ENCODE measurements at places on chromosomes 1 and 21.
A peak's percentile ranks its signal among the peaks of the same experiment; 100 is the strongest.

GRCh38 chr1:176931526-176931925, 233.0 kb downstream of the ASTN1 start:
- no peak for DNase-seq

GRCh38 chr1:55632906-55633305, 417.7 kb upstream of the USP24 start:
- DNase-seq: no peak

DNA sequence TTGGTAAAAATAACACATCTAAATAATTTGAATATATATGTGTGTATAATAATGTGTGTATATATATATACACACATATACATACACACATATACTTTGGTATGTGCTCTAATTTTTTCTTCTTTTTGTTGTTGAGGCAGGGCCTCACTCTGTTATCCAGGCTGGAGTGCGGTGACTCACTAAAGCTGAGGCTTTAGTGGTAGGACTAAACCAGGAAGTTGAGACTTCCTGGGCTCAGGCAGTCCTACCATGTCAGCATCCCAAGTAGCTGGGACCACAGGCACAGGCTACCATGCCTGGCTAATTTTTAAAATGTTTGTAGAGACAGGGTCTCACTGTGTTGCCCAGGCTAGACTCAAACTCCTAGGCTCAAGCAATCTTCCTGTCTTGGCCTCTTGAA, 46.7 kb upstream of the CXADR start:
- peak; percentile 28 for DNase-seq

DNA sequence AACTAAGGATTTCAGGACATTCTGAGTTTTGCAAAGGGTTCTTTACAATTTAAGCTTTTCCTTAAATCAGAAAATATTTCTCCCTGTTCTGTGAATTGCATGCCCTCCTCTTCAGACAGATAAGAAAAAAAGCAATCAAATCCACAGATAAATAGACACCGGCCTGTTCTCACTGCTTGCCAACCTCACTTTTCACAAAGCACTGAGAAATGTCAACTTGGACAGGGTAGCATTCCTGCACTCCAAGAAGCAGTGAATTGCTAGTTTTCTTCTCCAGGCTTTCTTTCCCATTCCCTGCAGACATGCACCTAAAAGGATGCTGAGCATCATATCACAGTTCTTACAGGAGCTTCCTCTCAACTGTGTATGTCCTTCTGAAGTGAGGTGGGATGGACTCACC, 226.0 kb downstream of the CHRM3 start:
- no peak for DNase-seq

DNA sequence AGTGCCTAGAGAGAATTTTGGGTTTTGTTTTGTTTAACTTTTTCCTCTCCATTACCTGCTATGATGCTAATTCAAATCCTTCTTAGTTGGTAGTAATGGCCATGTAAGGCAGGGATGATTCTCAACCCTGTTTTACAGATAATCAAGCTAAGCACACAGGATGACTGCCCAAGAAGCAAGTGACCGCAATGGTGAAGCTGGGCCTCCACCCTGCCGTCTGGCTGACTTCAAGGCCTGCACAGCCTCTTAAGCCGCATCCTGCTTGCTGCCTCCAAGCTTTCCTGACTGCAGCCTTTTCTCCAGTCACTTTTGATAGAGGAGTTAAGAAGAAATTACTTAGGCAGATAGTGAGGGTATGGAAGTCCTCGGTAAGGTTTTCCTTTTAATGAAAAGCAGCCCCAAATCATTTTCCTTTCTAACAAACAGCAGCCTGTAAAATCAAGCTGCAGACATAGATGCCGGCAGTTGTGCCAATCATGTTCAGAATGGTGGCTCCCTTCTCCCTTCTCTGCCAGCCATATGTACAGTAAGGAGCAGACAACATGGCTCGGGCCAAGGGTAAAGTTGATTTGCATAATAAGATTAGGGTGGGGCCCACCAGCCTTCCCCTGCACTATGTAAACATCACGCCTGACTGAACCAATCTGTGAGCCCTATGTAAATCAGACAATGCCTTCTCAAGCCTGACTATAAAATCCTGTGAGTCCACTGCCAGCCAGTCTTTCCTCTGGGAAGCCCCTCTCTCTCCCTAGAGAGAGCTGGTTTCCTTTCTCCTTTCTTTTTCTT, 8.8 kb upstream of the CTBS start:
- DNase-seq: no peak

- DNase-seq: no peak
Observed at GRCh38 chr1:176174108-176174507, 33.0 kb downstream of the COP1 start.

DNA sequence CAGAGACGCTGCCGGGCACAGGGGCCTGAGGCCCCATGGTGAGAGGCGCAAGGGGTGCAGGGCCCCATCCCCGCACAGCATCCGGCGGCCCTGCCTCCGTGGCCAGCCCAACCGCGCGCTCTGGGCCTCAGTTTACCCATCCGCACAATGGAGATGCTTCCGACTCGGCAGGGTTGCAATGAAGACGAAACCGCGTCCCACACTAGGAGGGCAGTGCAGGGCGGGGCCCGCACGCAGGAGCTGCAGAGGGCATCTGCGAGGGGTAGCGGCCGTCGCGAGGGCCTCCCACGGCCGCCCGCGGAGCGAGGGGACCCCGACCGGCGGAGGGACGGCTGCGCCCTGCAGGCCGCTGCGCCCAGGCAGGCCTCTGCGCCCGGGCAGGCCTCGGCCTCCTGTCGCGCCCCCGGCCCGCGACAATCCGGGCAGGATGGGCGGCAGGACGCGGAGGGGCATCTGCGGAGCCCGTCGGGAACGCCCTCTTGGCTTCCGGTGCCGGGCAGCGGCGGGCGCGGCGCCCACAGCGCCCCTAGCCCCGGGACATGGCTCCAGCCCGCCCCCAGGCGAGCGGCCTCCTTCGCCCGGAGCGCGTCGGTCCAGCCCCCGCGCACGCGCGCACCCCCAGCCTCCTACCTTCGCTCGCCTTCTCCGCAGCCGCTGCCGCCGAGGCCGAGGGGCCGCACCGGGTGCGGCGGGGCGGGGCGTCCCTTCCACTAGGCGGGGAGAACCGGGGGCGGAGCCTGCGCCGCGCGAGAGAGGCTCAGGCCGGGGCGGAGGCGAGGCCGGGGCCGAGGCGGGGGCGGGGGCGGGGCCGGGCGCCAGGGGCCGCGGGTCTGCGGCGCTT, 15.3 kb downstream of the RNU1-1 start:
- peak; percentile 44 for DNase-seq

DNA sequence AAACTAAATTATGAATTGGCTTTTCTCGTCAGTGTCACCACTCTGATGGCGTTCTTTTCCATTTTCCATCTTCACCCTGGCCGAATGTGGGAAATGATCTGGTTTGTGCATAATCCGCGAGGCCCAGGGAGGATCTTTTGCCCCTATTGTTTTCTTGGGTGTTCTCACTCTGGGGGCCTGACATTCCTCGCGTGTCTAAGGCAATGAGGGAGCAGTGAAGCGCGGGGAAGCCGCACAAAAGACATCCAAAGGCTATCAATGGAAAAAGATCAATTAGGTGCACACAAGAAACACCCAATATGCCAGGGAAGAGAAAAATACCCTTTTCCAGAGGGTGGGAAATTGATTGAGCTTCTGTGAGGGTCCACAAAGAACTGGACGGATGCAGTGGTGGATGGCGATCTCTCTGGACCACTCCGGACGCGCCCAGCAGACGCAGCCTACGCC, 941 bp upstream of the C1orf21 start:
- DNase-seq: no peak

DNA sequence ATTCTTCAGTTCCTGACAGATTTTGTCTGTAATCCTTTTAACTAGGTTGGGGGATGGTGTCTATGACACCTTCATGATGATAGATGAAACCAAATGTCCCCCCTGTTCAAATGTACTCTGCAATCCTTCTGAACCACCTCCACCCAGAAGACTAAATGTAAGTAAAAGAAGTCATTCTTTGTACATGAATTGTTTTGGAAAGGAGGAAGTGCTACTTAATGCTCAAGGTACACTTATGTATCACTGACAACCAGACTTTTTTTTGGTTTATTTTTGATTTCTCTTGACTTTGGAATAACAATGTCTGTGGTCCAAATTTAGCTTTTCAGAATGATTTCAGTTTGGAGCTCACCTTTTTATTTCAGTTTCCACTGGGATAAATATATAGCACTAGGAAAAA, 2.3 kb downstream of the DYRK3 start:
- DNase-seq: peak; percentile 32

DNA sequence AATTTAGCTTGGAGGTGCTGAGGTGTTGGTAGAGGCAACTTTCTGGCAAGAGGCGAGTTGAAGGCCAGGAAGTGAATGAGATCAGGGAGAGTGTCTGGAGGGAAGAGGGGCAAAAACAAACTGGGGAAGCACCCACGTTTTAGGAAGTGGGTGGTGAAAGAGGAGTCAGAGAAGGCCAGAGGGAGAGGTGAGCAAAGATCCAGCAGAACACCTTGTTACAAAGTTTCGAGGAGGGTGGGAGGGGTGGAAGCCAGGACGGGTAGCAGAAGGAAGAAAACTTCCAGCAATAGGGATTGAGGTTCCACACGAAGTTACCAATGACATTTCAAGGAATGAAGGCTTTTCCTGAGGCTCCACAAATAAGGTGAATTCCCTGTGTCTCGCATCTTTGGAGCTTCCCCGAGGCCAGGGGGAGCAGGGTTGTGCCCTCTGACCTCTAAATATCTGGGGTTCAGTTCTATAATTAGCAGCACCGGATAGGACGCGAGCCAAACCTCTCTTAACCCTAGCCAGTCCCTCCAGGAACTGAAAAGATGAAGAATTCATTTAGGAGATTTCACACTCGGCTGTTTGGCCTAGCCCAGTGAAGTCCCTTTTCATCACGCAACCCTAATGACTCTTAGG, 578 bp upstream of the SESN2 start:
- peak; percentile 26 for DNase-seq

GRCh38 chr21:31294691-31295090, 49.4 kb downstream of the TIAM1 start:
- no peak for DNase-seq

GRCh38 chr1:62334434-62334985, 15.3 kb upstream of the KANK4 start:
- no peak for DNase-seq

GRCh38 chr21:28522014-28522799, 470.5 kb downstream of the LTN1 start:
- DNase-seq: no peak

DNA sequence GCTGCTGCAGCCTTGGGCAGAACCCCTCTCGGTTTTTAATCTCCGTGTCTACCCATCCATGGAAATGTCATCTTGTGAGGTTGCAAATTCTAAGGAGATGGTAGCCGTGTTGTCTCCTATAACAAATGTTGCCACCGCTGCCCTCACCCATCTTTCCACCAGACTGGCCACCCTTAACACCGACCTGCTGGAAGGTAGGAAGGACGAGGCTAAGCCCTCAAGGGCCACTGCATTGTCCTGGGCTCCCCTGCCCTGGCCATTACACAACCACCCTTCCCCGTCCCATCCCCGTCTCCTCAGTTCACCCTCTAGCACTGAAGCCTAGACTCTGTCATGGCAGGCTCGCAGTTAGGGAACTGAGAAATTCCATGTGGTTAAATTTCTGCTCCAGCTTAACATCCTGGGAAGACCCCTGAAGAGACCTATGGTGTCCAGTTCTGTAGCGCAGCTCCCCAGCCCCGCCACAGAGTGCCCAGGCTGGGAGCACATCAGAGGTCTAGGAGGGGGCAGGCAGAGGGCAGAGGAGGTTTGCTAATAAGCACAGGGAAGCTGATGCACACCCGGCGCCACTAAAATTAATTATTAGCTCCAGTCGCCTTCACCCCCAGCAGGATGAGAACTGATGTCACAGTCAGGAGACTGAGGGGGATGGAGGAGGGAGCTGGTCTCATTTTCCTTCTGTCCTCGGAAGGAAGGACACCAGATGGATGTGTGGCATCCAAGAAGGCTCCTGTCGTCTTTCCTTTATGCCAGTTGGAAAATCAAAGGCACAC, 38.3 kb downstream of the STUM start:
- DNase-seq: no peak

DNA sequence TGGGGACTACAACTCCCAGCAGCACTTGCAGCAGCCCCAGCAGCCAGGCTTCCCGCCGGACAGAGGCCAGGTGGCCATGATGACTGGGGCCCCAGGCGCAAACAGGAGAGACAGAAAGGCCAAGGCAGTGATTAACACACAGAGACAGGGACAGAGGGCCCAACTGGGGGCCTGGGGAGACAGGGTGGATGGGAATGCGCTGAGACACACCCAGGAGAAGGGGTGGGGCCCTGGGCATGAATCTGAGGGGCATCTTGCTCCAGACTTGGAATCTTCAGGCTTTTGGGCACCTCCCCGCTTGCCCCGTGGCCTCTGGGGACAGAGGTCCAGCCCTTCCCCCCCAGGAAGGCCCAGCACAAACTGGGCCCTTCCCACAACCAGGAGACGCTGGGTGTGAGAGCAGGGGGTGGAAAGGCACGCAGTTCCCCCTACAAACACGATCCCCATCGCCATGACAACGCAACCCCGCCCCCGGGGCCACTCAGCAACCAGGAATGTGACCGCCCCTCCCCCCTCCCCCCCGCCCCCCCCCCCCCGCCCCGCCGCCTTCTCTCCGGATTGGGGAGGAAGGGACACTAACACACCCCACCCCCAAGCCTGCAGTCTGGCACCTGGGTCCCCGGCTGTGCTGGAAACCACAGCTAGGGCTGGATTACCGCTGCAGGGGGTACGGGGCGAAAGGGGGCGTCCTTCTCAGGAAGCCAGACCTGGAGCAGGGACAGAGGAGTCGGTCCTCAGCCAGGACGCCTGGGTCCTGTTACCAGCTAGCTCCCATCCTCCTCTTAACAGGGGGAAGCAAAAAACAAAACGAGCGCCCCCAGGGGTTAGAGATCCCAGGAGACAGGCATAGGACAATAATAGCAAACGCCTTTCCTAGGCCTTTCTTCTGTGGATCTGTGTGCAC, 4.5 kb downstream of the HDGF start:
- peak; percentile 27 for DNase-seq

DNA sequence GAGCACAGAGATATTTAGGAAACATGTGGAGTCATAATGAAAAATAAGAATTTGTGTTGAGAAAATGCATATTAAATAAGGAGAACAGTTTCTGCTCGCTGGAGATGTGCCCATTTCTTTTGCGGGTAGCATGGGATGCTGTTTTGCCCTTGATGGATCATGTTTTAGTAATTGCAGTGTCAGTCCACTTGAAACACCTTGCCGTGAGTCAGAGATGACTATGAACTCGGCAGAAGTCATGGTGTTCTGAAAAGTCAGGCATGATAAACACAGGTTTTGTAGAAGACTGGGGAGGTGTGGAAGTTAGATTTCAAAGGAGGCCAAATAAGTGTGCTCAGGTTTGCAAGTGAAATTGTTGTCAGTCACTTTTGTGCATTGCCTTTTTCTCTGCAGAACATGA, 315.0 kb upstream of the LRRC7 start:
- no peak for DNase-seq

- DNase-seq: peak; percentile 37
Observed at GRCh38 chr21:45436351-45437065, 31.5 kb downstream of the COL18A1 start.

DNA sequence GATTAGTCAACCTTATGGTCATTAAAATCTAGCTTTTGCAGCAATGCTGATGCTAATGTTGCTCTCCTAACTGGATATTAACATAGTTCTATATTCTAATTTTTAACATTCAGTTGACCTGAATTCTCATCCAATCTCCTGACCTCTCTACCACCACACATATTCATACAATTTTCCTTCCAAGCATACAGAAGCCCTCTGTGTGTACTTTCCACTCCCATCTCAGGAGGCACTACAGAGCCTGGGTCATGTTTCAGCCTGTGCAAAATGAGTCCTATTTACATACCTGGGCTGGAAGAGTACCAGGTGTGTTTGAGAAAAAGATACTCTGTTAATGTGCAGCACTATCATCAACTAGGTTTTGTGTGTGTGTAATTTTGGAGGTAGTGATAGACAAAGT, 486.3 kb downstream of the NEGR1 start:
- DNase-seq: no peak
